Activated T-helper 1 cell treated with Interleukin-2 at 50 U/mL for 16 hours (primary cell): ENCODE measurements at places on chromosomes 5 and 9.

GRCh38 chr5:101991486-101991885 is 304.6 kb downstream of the SLCO4C1 start:
- DNase-seq = no peak

- no peak for DNase-seq
Measured at GRCh38 chr9:116701940-116702642, 15.0 kb downstream of the TRIM32 start.

GRCh38 chr9:115063058-115063845 is 54.7 kb downstream of the TNC start:
- no peak for DNase-seq

- DNase-seq = no peak
Measured at GRCh38 chr5:111308951-111309350, 84.8 kb downstream of the CAMK4 start.

DNA sequence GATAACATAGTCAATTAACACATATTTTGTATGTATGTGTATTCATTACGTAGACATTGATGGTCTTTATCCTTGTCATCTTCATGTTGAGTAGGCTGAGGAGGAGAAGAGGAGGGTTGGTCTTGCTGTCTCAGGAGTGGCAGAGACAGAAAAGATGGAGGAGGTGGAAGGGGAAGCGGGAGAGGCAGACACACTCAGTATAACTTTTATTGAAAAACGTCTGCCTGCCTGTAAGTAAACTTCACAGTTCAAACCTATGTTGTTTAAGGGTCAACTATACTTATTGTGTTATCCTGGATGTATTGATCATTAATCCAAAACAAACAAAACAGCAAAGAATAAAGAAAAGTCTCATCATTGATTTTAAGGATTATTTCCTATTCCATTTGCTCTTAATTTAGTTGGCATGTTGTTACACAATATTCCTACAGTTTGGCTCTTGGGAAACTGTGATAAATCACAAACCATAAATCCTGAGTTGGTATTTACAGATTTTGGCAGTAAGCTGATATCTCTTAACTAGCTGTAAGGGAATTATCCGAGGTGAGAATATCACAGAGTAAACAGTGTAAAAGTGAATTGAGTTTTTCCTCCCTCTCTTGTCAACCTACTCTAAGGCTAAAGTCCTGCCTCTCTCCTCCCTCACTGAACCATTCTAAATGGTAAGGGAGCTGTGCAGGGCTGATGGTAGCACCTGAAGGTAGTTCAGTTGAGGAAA is 487.2 kb downstream of the SPATA31D1 start:
- no peak for DNase-seq

- no peak for DNase-seq
Measured at GRCh38 chr9:121999556-121999955, 93.6 kb downstream of the TTLL11 start.

- DNase-seq = no peak
Measured at GRCh38 chr5:53219610-53220009, 110.1 kb upstream of the MOCS2 start.

GRCh38 chr9:33661176-33661575 is 134.2 kb upstream of the PRSS3 start:
- no peak for DNase-seq
